ENCODE measurements at places on chromosomes 6 and 20.

- no peak for DNase-seq
These were observed 77.1 kb upstream of the MRPS10 start for GRCh38 chr6:42294759-42295158.

DNA sequence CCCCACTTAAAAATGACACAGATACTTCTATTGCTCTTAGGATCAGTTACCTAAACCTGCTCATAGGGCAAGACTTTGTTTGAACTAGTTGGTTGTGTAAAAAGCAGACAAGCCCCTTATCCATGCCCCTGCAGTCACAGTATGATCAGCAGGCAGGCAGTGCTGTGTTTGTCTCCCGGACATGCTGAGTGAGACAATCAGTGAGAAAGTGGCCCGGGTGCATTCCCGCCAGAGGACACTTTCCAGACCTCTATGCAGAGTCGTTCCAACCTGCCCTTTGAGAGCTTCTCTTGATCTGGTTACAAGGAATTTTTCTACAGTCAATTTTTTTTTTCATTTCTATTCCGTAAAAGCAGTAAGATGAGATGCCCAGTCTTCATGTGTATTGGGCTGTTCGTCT, 6.2 kb downstream of the LSM14B start:
- no peak for DNase-seq

GRCh38 chr6:224350-224749, 67.9 kb upstream of the DUSP22 start:
- DNase-seq = no peak

DNA sequence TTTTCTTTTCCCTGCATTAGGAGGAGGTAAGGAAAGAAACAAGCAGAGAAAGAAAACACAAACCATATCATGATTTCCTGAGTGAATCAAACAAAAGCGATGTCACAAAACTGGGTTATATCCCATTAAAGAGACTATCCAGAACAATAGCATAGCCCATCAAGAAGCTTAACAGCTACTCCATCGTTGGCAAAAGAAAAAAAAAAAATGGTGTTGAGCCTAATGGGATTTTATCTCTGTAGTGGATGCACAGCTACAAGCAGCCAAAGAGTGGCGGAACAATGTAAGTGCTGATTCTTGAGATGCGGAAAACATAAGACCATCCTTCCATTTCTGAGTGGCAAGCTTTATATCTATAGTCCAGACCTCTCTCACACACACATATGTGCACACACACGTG, 106.2 kb upstream of the NRSN1 start:
- peak; percentile 88 for DNase-seq

DNA sequence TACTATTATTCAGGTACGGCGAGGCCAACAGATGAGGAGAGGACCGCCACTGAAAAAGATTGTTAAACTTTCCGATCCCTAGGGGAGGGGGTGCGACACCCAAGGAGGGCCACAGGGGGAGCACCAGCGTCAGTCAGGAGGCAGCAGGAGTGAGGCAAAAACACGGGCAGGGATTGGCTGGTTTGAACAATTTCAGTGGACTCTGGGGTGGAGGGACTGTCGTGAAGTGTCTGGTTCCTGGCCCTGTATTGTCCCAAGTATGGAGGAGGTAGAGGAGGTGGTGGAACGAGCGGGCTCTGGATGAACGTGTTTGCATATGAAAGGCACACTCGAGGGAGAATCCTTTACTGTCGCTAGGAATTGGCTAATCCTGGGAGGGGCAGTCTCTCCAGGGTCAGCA, 32.5 kb upstream of the MCUR1 start:
- DNase-seq = no peak

- no peak for DNase-seq
These were observed 38.5 kb downstream of the TSPYL4 start for GRCh38 chr6:116215414-116215813.

- DNase-seq = no peak
These were observed 45.1 kb downstream of the HNF4A start for GRCh38 chr20:44400671-44400969.

DNA sequence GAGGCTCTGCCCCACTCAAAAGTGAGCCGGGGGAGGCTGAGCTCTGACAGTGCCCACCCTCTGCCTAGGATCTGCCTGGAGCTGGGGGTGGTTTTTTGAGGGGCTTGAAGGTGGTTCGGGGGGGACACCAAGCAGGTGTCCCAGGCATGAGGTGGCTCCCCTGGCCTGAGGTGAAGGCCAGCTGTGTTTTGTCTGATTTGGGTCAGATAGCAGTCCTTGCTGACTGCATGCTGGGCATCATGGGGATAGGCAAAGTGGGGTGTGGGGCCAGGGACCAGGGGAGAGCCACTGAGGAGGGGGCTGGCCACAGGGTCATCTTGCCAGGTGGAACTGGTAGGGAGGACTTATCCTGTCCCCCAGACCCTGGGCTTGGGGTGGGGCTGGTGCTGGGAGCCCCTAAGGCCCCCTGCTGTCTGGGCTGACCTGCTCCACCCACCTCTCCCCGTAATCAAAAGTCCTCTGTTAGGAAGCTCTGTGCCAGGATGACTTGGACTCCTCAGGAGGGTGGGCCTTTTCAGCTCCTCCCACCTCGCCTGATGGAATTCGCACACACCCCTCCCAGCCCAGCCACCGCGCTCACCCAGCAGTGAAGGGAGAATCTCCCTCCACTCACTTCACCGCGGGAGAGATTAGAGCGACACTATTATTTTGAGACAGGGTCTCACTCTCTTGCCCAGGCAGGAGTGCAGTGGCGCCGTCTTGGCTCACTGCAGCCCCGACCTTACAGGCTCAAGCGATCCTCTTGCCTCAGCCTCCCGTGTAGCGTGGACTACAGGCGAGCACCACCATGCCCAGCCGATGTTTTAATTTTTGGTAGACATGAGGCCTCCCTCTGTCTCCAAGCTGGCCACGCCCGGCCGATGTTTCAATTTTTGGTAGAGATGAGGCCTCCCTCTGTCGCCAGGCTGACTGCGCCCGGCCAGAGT, 1.5 kb upstream of the COL9A3 start:
- DNase-seq = no peak

- DNase-seq = no peak
These were observed 625.7 kb upstream of the PTCHD4 start for GRCh38 chr6:48736501-48737206.

- DNase-seq = no peak
These were observed 1.5 kb downstream of the BAK1 start for GRCh38 chr6:33578588-33579011.

DNA sequence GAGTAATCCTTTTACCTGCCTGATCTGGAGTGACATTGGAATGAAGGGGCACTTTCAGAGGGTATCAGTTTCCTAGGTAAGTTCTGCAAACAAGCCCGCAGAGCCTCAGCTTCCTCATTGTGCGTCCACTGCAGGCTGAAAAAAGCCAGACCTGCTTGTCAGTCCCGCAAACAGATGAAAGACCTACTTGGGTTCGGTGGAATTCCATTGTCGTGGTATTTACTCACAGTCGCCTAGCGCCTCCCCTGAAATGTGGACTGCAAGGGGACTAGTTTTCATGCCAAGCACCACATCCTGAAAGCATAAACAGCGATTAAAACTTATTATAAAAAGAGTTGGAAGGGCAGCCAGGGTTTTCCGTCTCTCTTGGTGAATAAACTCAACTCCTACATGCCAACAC, 121.5 kb downstream of the PAX1 start:
- no peak for DNase-seq

- no peak for DNase-seq
These were observed 81.2 kb downstream of the THBS2 start for GRCh38 chr6:169172456-169172855.

DNA sequence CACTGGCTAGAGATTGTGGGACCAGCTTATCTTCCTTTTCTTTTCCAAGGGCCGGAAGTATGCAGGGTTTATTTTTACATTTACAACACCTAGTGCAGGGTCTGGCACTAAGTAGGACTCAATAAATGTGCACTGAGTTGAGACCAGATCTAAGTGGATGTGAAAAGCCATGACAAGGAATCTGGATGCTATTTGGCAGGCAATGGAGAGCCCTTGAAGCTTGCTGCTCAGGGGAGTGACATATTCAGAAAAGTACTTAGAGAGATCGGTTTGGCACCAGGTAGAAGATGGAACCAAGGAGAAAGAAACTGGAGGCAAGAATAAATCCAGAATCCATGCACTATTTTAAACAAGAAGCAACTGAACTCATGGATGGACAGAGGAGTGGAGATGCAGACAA, 815.8 kb downstream of the MAFB start:
- no peak for DNase-seq

GRCh38 chr6:45784250-45784649, 231.4 kb downstream of the CLIC5 start:
- DNase-seq = no peak

- no peak for DNase-seq
These were observed 493.3 kb downstream of the ADGRB3 start for GRCh38 chr6:69128411-69128810.
